ENCODE measurements at places on chromosomes 2 and 18. TPM values are rescaled to one million over a fixed set of nuclear protein-coding genes. Genes with fewer than 3 reads are reported as not detected.

DNA sequence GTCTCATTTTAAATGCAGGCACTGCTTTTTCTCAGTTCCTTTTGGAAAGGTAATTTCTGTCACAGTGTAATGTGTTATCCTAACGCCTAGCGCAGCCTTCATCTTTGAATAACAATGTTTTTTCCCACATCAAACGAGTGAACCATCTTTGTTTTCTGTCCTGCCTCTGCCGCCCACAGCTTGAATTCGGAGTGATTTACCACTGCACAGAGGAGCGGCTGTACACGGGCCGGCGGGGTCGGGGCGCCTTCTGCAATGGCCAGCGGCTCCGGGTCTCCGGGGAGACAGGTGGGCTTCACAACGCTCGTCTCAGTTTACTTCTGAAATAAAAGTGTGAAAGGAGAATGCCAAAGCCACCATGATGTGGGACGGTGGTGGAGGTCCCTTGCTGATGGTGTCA, 32.8 kb downstream of the IMPA2 start:
- H3K27me3 ChIP-seq: no peaks in the 10 kb centered on the region
- H3K36me3 ChIP-seq: no peaks in the 10 kb centered on the region
- peaks cover 2% of the 10 kb centered on the region for H3K4me1 ChIP-seq
- DNase-seq: no peak
- no peak overlapping the region for H3K27ac ChIP-seq

- no peak overlapping the region for H3K27ac ChIP-seq
- H3K4me3 ChIP-seq: no peak overlapping the region
- no peaks in the 10 kb centered on the region for H3K36me3 ChIP-seq
- H3K27me3 ChIP-seq: no peaks in the 10 kb centered on the region
These were observed 71.9 kb upstream of the CELF4 start for GRCh38 chr18:37637478-37637850.

DNA sequence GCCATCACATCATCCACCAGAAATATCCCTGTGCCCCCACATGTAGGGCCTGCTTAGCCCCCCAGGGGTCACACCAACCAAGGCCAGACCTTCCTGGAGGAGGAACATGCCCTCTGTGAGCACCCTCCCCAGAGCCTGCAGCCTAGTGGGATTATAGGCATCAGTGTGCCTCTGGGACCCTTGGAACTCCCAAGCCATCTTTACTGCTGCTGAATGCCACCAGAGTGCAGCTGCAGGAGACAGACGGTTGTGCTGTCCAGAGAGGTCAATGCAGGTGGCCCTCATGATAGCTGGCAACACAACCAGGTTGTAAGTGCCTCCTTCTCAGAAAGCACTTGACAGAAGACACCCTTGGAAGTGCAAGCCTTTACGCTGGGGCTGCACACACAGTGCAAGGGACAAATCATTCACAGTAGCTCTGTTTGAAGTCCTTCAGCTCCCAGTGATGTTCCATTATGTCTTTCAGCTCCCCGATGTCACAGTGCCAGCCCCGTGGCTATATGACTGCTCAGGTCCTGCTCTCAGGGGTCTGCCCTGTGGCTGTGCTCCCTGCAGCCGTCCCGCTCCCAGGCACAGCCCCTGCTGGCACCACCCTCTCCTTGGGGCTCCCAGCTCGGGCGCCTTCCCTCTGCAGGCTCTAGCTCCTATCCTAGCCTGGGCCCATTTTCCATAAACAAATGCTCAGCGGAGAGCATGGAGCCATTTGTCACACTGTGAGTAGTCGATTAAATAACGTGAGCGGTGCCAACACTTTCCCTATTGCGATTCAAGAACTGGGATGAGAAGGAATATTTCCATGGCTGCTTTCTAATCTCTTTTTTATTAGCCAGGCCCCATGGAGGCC, 65.1 kb downstream of the EDAR start:
- peaks cover 5% of the 10 kb centered on the region for H3K27me3 ChIP-seq
- H3K36me3 ChIP-seq: no peaks in the 10 kb centered on the region
- H3K4me1 ChIP-seq: peaks cover 3% of the 10 kb centered on the region
- no peak for DNase-seq

GRCh38 chr2:181072486-181073235, 92.3 kb downstream of the UBE2E3 start:
- peaks cover 28% of the 10 kb centered on the region for H3K4me1 ChIP-seq
- H3K27ac ChIP-seq: peak overlapping the region; percentile 84
- H3K4me3 ChIP-seq: peak overlapping the region; percentile 32
- H3K27me3 ChIP-seq: no peaks in the 10 kb centered on the region

DNA sequence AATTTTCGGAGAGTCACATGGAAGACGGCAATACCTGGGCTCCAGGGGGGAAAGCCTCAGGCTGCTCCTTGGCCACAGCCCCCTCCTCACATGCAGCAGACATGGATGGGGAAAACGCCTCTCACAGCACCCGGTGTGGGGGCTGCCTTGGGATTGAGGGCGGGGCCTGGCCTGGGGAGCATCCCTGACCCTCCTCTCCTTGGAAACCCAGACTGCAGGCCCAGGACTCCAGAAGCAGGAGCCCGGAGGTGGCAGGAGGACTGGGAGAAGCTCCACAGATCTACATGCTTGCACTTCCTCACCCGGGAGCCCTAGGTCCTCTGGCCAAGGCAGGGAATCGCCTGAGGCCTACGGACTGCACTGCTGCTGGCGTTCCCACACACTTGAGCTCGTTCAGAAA, 12.1 kb upstream of the HES6 start:
- DNase-seq: no peak
- no peak overlapping the region for H3K27ac ChIP-seq
- peaks cover 69% of the 10 kb centered on the region for H3K4me1 ChIP-seq

Gene ZNF521
- total RNA-seq: 58.7 TPM

DNA sequence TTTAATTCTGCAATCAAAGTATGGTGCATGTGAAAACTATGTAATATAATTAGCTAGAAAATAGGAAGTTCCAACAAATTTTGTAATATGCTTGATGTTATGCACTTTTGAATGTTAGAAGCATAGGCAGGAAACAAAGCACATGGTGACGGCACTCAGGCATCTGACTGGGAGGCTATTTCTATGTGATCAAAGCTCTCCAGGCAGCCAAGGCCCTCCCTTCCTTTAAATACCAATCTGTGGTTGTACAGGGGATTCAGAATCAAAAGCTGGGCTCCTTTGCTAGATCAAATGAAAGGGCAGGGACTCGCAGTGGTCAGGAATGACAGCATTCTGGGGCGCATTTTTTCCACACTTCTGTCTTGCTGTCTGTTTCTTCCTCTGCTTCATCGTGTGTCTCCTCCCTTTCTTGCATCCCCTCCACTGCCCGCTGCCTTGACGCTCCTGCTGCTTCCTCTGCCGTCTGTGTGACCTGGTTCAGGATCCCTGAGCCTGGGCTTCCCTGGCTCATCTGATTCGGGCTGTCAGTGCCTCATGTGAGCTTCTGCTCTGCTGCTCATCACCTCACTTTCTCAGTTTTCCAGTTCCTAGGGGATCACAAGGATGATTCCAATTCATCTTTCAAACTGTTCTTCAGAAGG, 30.9 kb downstream of the TMEM182 start:
- no peaks in the 10 kb centered on the region for H3K27me3 ChIP-seq
- no peak for DNase-seq
- peak overlapping the region; percentile 48 for H3K27ac ChIP-seq
- H3K4me3 ChIP-seq: no peak overlapping the region
- H3K36me3 ChIP-seq: no peaks in the 10 kb centered on the region
- H3K4me1 ChIP-seq: peaks cover 17% of the 10 kb centered on the region

DNA sequence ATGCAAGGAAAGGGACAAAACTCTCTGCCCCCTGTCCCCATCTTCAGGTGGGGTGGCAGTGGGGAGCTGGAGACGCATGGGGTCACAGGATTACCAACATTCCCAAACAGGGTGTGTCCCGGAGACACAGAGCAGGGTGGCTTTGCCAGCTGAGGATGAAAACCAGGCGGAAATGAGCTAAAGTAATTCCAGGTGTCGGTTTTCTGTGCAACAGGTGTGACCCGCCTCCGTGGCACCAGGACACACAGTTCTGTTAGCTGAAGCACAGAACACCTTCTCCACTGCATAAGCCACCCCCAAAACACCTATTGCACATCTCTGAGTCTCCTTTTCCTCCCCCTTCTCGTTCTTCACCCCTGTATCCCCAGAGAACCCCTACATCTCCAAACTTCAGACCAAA, 122.7 kb upstream of the GLI2 start:
- H3K4me3 ChIP-seq: no peak overlapping the region
- H3K36me3 ChIP-seq: peaks cover 5% of the 10 kb centered on the region
- no peak for DNase-seq
- H3K27me3 ChIP-seq: peaks cover 12% of the 10 kb centered on the region
- peaks cover 10% of the 10 kb centered on the region for H3K4me1 ChIP-seq
- no peak overlapping the region for H3K27ac ChIP-seq

Gene AOX1
- total RNA-seq: 0.32 TPM

- H3K36me3 ChIP-seq: no peaks in the 10 kb centered on the region
- DNase-seq: no peak
- no peak overlapping the region for H3K4me3 ChIP-seq
- no peaks in the 10 kb centered on the region for H3K27me3 ChIP-seq
- peaks cover 5% of the 10 kb centered on the region for H3K4me1 ChIP-seq
These were observed 926.4 kb upstream of the FANCL start for GRCh38 chr2:59167514-59167913.

DNA sequence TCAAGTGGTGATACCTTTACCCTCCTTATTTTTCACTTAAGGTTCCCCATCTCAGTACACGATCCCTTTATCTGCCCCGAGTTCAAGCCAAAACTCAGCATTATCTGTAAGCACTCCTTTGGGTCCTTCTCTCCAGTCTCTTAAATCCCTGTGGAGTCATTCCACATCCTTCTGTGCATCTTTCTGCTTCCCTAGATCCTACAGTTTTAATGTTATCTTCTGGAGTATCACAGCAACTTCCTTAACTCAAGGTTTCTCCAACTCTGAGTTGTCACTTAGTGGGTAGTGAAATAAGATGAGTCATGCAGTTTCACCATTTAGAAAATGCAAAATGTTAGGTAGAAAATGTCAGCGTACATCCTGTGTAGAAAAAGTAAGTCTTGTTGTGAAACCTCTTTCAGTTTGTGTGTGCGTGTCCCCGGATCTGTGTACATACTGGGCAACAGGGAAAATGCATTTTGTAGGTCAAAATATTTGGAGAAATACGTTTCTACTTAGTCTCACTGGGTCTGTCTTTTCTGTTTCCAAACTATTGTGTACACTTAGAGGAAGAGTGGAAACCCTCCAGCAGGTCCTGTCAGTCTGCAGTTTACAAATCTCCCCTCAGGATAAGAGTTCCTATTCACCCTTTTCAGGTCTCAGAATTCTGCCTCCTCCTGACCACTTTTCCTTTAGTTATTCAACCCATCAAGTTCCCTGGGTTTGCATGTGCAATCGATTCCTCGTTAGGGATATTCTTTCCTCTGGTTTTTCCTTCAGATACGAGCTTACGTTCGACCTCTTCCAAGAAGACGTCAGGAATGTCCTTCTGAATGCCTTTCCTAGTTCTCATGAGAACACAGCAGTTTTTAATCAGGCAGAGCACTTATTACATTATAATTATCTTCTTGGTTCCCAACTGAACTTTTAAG, 154.8 kb downstream of the TGIF1 start:
- H3K4me3 ChIP-seq: no peak overlapping the region
- H3K4me1 ChIP-seq: no peaks in the 10 kb centered on the region
- H3K36me3 ChIP-seq: no peaks in the 10 kb centered on the region
- no peak for DNase-seq
- no peaks in the 10 kb centered on the region for H3K27me3 ChIP-seq

Gene FAM237A
- total RNA-seq: not detected

Gene ZBTB14
- 9.1 TPM for total RNA-seq

Gene RTP5
- not detected for total RNA-seq

GRCh38 chr2:189066037-189066436, 91.9 kb downstream of the COL3A1 start:
- no peaks in the 10 kb centered on the region for H3K4me1 ChIP-seq
- DNase-seq: no peak
- H3K4me3 ChIP-seq: no peak overlapping the region

DNA sequence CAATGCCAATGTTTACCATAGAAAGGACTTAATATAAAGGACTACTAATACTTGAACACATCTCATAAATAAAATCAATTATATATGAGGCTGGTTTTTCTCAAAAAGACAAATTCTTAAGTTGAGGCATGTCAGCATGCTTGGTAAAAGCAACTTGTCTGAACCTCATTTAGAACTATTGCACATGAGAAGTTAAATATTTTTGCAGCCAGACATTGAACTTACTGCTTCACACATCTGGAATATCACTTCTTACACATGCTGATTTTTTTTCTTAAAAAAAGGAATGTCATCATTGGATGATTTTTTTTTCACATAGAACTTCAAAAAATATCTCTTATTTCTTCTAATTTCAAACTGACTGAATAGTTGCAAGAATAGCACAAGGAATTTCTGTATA, 609.0 kb downstream of the EPHA4 start:
- peaks cover 1% of the 10 kb centered on the region for H3K27me3 ChIP-seq
- no peak for DNase-seq
- no peaks in the 10 kb centered on the region for H3K4me1 ChIP-seq
- H3K27ac ChIP-seq: no peak overlapping the region
- no peaks in the 10 kb centered on the region for H3K36me3 ChIP-seq

Gene KCNIP3
- total RNA-seq: 7.3 TPM

Gene PSMA8
- not detected for total RNA-seq

Gene FSHR
- not detected for total RNA-seq

Gene CYTIP
- not detected for total RNA-seq

Gene ESPNL
- total RNA-seq: 0.81 TPM

- H3K4me3 ChIP-seq: no peak overlapping the region
- H3K27me3 ChIP-seq: peaks cover 2% of the 10 kb centered on the region
- H3K36me3 ChIP-seq: peaks cover 13% of the 10 kb centered on the region
- no peaks in the 10 kb centered on the region for H3K4me1 ChIP-seq
- no peak for DNase-seq
These were observed 13.7 kb upstream of the NEU4 start for GRCh38 chr2:241795021-241795999.

GRCh38 chr2:406231-406630, 118.3 kb upstream of the ALKAL2 start:
- peaks cover 13% of the 10 kb centered on the region for H3K36me3 ChIP-seq
- H3K4me1 ChIP-seq: no peaks in the 10 kb centered on the region
- no peaks in the 10 kb centered on the region for H3K27me3 ChIP-seq
- H3K4me3 ChIP-seq: no peak overlapping the region
- no peak for DNase-seq
- H3K27ac ChIP-seq: no peak overlapping the region

Gene LYG2
- total RNA-seq: not detected

- no peaks in the 10 kb centered on the region for H3K27me3 ChIP-seq
- peaks cover 4% of the 10 kb centered on the region for H3K36me3 ChIP-seq
- no peak for DNase-seq
- no peak overlapping the region for H3K27ac ChIP-seq
- H3K4me3 ChIP-seq: no peak overlapping the region
- H3K4me1 ChIP-seq: no peaks in the 10 kb centered on the region
These were observed 208.4 kb downstream of the FIGN start for GRCh38 chr2:163527381-163527780.

GRCh38 chr2:190809139-190809764, 71.4 kb upstream of the GLS start:
- H3K4me3 ChIP-seq: no peak overlapping the region
- no peaks in the 10 kb centered on the region for H3K4me1 ChIP-seq
- no peaks in the 10 kb centered on the region for H3K27me3 ChIP-seq

DNA sequence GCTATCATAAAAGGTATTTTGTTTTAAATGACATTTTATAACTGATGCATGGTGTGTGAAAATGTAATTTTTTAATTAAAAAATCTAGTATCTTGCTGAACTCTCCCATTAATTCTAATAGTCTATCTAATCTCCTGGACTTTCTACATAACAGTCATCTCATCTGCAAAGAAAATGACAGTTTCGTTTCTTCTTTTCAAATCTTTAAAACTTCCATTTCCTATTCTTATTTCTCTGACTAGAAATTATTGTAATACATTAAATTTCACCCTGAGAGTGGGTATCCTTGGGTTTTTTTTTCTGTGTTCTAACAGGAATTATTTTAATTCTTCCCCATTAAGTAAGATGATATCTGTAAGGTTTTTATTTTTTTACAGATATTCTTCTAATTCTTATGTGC, 120.1 kb downstream of the KCNF1 start:
- no peak overlapping the region for H3K4me3 ChIP-seq
- peaks cover 5% of the 10 kb centered on the region for H3K27me3 ChIP-seq
- no peaks in the 10 kb centered on the region for H3K4me1 ChIP-seq
- no peak for DNase-seq
- H3K27ac ChIP-seq: no peak overlapping the region
- H3K36me3 ChIP-seq: peaks cover 18% of the 10 kb centered on the region

All from glutamatergic neuron (in vitro differentiated cells).